ENCODE measurements at places on chromosomes 12 and 14. TPM values are rescaled to one million over a fixed set of nuclear protein-coding genes. Genes with fewer than 3 reads are reported as not detected.

The TSPAN19 gene
- not detected for total RNA-seq

The CLEC7A gene
- not detected for total RNA-seq

The DERA gene
- total RNA-seq = 60.4 TPM

The CISTR gene
- not detected for total RNA-seq

The TMPRSS12 gene
- not detected for total RNA-seq

The TAC3 gene
- total RNA-seq = not detected

The TC2N gene
- total RNA-seq = not detected

The TOMM20L gene
- not detected for total RNA-seq

The SPX gene
- total RNA-seq = 0.10 TPM

The GUCY2C gene
- total RNA-seq = not detected

The FOXN4 gene
- total RNA-seq = not detected

The CLEC14A gene
- 418 TPM for total RNA-seq

The ST8SIA1 gene
- under 0.01 TPM for total RNA-seq

The FSCB gene
- not detected for total RNA-seq

The SCN8A gene
- 2.5 TPM for total RNA-seq

The ARHGEF40 gene
- total RNA-seq = 2.9 TPM

The GLRX5 gene
- 37.2 TPM for total RNA-seq

The AMDHD1 gene
- not detected for total RNA-seq

The STAB2 gene
- not detected for total RNA-seq

The RAP1B gene
- 212 TPM for total RNA-seq

The LHX5 gene
- total RNA-seq = not detected

The MYRFL gene
- under 0.01 TPM for total RNA-seq

The FIGNL2 gene
- 0.98 TPM for total RNA-seq

The AICDA gene
- not detected for total RNA-seq

The PTMS gene
- 126 TPM for total RNA-seq

The ALDH1L2 gene
- total RNA-seq = 1.4 TPM

The HSPB8 gene
- 7.0 TPM for total RNA-seq

The RHOJ gene
- 209 TPM for total RNA-seq

The NXPH4 gene
- total RNA-seq = 0.19 TPM

The POLE2 gene
- total RNA-seq = 8.8 TPM

The OTX2 gene
- not detected for total RNA-seq

The KRT74 gene
- total RNA-seq = not detected

The ZFHX2 gene
- 0.65 TPM for total RNA-seq

The RPS6KL1 gene
- 14.7 TPM for total RNA-seq

The APOF gene
- total RNA-seq = not detected
